GM23338 (cell line): ENCODE measurements at places on chromosomes 7 and 10. TPM values are rescaled to one million over a fixed set of nuclear protein-coding genes. Genes with fewer than 3 reads are reported as not detected.

FXYD4 gene
- total RNA-seq, result not detected in 2 replicates

RET gene
- total RNA-seq, result 6.7 and 9.8 TPM in 2 replicates

- DNase-seq, result no peak
Observed at GRCh38 chr7:44292876-44293560, 32.4 kb downstream of the CAMK2B start.

- DNase-seq, result no peak
Observed at GRCh38 chr7:72058579-72058978, 353.6 kb downstream of the CALN1 start.

GRCh38 chr7:143735962-143736361 lies 21.5 kb downstream of the CTAGE6 start:
- no peak for DNase-seq
